ENCODE measurements at places on chromosomes 3 and 15.

DNA sequence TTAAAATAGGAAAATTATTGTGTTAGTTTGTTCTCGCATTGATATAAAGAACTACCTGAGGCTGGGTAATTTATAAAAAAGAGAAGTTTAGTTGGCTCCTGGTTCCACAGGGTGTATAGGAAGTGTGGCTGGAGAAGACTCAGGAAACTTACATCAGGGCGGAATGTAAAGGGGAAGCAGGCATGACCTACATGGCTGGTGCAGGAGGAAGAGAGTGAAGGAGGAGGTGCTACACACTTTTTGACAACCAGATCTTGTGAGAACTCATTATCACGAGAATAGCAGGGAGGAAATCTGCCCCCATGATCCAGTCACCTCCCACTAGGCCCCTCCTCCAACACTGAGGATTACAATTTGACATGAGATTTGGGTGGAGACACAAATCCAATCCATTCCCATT, 490.7 kb downstream of the RBMS3 start:
- no peak for DNase-seq

- DNase-seq, result no peak
Measured at GRCh38 chr3:63386568-63386967, 108.5 kb downstream of the SYNPR start.

DNA sequence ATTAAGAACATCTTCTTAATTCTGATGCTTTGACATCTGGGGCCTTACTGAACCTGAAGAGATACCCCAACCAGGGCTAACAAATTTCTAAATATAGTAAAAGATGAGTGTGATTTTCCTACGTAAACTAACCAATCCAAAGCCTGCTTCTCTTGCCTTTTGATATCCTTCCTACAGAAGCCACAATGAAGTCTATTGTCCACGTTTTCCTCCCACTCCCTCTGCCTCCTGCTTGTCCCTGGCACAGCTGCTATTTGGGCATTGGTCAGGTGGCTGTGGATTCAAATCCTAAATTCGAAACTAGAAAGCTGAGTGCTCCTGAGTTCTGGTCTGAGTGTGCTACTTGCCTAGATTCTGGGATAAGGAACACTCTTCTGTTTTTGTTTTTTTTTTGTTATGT, 17.4 kb upstream of the MKRN3 start:
- no peak for DNase-seq

- DNase-seq, result no peak
Measured at GRCh38 chr3:73542136-73542535, 82.6 kb downstream of the PDZRN3 start.

GRCh38 chr3:147493666-147494065, 84.5 kb downstream of the ZIC1 start:
- no peak for DNase-seq

DNA sequence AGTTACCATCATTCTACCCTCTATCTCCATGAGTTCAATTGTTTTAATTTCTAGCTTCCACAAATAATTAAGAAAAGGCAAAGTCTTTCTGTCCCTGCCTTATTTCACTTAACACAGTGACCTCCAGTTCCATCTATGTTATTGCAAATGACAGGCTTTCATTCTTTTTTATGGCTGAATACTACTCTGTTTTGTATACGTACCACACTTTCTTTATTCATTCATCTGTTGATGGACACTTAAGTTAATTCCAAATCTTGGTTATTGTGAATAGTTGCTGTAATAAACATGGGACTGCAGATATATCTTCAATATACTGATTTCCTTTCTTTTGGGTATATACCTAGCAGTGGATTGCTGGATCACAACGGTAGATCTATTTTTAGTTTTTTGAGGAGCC, 314.1 kb downstream of the SV2B start:
- DNase-seq, result no peak

- DNase-seq, result no peak
Measured at GRCh38 chr15:71116366-71116765, 1.1 kb downstream of the THSD4 start.

- no peak for DNase-seq
Measured at GRCh38 chr3:101807888-101808287, 28.9 kb downstream of the NXPE3 start.

DNA sequence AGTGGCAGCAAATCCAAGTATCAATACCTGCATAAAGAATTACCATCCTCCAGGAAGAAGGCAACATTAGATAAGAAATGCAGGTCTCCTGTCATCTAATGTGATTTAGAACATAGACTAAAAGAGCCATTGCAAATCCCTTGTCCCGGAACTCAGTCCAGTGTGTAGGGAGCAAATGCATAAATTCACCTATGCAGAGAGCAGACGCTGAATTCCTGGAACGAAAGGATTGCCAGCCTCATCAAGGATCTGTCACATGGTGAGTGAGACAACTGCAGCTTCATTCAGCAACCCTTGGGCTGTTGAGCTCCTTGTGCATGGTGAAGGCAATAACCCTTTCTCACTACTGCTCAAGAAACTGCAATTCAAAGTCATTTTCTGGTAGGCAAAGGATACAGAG, 696.8 kb upstream of the CFAP20DC start:
- DNase-seq, result no peak

- DNase-seq, result peak; percentile 56
Measured at GRCh38 chr3:11510001-11510340, 133.7 kb downstream of the VGLL4 start.

GRCh38 chr3:54086652-54087405, 35.5 kb upstream of the CACNA2D3 start:
- DNase-seq, result no peak

- DNase-seq, result no peak
Measured at GRCh38 chr3:27594096-27594690, 110.0 kb upstream of the SLC4A7 start.

- DNase-seq, result no peak
Measured at GRCh38 chr15:86935841-86936240, 856.2 kb downstream of the AGBL1 start.

DNA sequence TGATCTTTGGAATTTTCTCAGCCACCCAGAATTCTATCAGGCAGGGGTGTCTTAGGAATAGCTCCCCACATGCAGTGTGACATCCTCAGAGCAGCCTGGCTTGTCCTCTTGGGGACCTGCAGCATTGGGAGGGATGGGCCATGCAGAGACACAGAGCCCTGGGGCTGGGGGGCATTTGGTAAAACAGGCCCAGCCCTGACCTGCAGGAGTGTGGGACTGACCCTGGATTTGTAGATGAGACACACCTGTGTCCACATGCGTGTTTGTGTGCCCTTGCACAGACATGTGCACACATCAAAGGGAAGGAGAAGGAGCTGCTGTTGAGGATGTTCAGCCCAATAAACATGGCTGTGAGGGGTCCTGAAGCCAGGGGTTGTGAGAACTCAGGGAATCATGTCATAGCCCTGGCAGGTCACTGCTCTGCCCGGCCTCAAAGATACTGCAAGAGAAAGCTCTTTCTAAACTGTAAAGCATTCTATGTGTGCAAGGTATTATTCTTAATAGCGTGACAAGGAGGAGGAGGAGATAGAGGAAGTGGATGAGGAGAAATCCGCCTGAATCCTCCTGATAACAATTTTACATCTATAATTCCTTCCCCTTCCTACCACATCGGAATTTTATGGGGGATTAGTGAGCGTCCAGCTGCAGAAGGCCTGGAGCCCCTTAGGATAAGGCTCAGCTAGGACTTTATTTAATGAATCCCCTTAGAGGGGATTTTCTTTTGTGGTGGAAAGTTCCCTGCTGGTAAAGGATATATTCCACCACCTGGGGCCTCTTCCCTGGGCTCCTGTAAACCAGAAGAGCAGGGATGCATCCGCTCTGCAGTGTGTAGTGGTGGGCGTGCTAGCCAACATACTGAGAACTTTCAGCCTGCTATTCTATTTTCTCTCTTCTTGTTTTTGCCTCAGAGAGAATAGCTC, 245.5 kb downstream of the EPHB1 start:
- DNase-seq, result no peak

DNA sequence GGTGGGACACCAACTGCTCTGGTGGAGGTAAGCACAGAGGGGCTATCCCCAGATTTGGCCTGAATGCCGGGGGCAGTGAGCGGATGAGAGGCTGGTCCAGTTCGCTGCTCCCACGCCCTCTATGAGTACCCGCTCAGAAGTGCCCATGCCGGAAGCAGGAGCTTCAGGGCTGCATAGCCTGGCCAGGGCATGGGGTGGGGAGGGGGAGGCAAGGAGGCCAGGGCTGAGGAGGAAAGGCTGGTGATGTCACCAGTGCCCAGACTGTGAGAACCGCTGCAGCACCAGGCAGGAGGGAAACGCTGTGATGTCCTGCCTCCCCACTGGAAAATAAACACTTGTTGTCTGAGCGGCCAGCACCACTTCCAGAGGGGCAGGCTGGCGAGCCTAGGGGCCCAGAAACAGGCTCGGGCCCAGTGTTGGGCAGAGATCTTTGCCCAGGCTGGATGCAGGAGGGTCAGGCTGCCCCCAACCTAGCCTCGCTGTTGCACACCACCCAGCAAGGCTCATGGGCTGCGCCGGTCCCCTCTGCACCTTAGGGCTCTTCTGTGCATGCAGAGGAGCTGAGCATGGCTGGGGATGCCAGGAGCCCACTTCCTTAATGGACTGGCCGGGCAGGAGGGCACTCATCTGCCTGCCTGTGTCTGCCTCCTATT, 10.9 kb upstream of the DLL4 start:
- DNase-seq, result no peak

- no peak for DNase-seq
Measured at GRCh38 chr15:66066005-66066404, 187.5 kb downstream of the MEGF11 start.

GRCh38 chr3:116809208-116809607, 99.6 kb downstream of the TUSC7 start:
- DNase-seq, result no peak

- DNase-seq, result no peak
Measured at GRCh38 chr3:106302451-106303221, 433.8 kb upstream of the CBLB start.

GRCh38 chr15:60784483-60785254, 305.7 kb upstream of the ICE2 start:
- DNase-seq, result no peak

GRCh38 chr3:134380249-134380648, 6.0 kb upstream of the AMOTL2 start:
- no peak for DNase-seq

DNA sequence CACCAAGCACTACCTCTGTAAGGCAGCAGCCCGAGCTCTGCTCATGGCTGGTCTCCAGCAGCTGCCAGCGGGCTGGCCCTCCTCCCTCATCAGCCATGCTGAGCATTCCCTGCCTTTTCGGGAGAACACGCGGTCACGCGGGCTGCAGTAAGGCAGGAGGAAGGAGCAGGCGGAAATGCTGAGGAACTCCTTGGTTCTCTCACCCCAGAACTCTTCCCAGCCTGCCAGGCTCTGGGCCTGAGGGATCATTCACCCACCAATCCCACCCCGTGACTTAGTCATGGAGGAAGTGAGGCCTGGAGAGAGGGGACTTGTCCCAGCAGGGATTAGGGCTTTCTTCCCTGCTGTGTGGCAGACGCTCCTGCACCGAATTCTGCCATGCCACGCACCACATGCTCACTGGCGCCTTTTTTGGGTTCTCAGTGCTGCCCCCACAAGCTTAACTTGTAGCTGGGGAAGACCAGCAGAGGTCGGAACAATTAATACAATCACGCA, 42.9 kb upstream of the RPL32 start:
- DNase-seq, result no peak

GRCh38 chr3:120879411-120879810, 28.6 kb upstream of the STXBP5L start:
- DNase-seq, result no peak

DNA sequence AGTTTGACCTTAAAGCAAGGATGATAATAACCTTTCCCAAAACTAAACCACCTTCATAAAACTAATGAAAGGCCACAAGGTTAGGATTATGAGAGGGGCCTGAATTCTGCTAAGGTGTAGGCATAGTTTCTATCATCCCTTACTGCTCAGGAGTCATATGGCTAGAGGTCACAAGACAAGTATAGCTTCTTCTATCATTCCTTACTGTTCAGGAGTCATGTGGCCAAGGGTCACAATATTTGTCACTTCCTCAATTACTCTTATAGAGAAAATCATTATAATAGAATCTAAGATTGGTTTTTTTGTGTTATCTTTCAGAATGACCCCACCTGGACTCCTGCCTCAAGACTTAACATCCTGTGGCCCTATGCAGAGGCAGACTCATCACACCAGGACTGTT, 36.6 kb downstream of the HERC1 start:
- no peak for DNase-seq

DNA sequence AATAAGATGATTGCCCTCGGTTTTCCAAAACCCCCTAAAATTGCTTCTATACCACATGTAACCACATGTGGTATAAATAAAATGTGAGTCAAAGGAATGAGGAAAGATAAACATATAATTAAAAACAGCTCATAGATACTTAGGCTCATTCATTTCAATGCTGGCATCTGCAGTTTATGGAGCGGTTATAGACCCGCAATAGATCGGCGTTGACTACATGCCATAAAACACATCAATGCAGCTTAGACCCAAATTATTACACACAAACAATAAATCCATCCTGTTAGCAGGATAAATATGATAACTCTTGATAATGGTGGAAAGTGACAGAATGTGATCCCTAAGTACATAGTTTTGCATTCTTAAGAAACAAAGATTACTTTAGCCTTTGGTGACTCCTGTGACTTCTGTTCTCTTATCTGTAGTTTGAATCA, 143.7 kb downstream of the NR2F2 start:
- DNase-seq, result no peak

DNA sequence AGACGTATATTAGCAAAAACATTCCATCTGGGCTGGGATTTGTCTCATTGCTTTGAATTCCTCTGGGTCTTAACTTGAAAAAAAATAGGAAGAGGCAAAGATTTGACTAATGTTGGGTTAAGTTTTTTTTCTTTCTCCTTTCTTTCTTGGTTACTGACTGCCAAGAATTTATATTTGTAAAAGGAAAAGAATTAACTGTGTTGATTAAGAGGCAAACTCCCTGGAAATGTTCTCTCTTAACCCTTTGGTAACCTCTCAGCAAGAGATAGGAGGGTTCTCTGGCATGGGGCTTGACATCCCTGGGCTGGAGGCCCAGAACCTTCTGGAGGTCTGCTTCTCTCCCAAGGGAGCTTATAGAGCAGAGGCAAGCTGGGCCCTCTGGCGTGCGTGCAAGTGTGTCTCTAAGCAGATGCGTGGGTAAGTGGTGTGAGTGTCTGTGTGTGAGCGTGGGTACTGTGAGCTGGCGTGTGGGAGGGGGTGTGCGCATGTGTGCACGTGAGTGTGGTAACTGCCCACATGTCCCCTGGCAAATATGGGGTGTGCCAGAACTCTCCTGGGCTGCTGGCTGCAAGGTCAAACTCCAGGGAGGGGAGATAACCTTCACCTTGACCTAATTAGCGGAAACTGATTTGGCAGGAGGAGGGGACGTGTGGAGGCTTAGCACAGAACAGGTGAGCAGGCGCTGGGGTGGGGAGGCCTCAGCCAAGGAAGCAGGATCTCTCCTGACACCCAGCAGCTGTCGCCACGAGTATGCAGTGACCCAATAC, 49.4 kb upstream of the MAGEF1 start:
- DNase-seq, result no peak
